ENCODE measurements at places on chromosomes 16 and 17.

DNA sequence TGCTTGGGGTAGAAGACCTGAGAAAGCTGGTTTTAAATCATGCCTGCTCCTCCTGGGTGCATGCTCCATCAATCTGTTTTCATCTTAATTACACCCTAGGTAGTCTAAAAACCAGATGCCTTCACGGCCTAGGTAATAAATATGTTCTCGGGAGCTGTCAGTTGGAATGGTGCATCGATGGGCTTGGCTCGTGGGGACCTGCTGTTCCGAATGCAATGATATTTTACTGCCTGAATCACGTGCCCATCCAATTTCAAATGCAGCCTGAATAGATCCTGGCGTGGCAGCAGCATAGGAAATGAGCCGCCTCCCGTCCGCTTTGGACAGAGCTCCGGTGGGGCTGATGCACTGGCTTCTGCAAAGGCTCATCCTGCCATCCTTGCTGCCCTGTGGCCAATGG lies 18.8 kb upstream of the FAAP100 start:
- H3K27ac ChIP-seq: no peak overlapping the region
- H3K4me3 ChIP-seq: no peak overlapping the region
- H3K4me1 ChIP-seq: no peaks in the 10 kb centered on the region
- no peak for DNase-seq
- H3K27me3 ChIP-seq: no peaks in the 10 kb centered on the region

DNA sequence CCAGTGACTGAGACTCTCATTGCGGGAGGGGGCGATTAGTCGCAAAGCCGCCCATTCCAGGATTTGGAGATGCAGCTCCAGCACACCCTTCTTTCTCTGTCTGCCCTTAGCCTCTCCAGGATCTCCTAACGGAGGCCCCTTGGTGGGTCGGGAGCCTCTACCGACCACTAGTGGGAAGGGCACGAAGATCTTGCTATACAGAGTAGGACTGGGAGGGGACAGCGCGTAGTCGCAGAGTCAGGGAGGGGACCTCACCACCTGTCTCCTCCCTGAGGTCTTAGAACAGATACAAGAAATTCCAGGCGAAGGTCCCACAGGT lies 588 bp upstream of the SMTNL2 start:
- DNase-seq: no peak
- no peaks in the 10 kb centered on the region for H3K36me3 ChIP-seq
- peaks cover 3% of the 10 kb centered on the region for H3K4me1 ChIP-seq
- peak overlapping the region; percentile 56 for H3K4me3 ChIP-seq
- H3K27ac ChIP-seq: no peak overlapping the region

GRCh38 chr17:690361-690760 lies 24.3 kb downstream of the VPS53 start:
- DNase-seq: no peak
- no peak overlapping the region for H3K27ac ChIP-seq
- H3K36me3 ChIP-seq: peaks cover 26% of the 10 kb centered on the region
- H3K4me3 ChIP-seq: no peak overlapping the region

DNA sequence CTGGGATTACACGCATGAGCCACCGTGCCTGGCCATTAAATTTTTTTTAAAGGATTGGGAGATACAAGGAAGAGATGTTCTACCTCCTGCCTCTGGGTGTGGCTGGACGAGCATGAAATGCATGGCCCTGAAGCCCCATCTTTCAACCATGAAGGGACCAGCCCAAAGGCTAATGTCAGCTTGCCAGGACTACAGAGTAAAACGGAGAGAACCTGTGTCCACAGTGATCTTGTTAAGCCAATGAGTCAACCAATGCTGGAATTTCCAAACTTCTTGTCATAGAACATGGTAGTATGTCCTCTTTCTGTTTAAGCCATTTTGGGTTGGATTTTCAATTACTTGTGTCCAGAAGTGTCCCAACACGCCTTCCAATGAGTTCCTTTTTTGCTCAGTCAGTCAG lies 71.3 kb downstream of the RTN4RL1 start:
- DNase-seq: no peak
- no peaks in the 10 kb centered on the region for H3K27me3 ChIP-seq
- H3K27ac ChIP-seq: no peak overlapping the region
- H3K4me3 ChIP-seq: no peak overlapping the region
- no peaks in the 10 kb centered on the region for H3K36me3 ChIP-seq

DNA sequence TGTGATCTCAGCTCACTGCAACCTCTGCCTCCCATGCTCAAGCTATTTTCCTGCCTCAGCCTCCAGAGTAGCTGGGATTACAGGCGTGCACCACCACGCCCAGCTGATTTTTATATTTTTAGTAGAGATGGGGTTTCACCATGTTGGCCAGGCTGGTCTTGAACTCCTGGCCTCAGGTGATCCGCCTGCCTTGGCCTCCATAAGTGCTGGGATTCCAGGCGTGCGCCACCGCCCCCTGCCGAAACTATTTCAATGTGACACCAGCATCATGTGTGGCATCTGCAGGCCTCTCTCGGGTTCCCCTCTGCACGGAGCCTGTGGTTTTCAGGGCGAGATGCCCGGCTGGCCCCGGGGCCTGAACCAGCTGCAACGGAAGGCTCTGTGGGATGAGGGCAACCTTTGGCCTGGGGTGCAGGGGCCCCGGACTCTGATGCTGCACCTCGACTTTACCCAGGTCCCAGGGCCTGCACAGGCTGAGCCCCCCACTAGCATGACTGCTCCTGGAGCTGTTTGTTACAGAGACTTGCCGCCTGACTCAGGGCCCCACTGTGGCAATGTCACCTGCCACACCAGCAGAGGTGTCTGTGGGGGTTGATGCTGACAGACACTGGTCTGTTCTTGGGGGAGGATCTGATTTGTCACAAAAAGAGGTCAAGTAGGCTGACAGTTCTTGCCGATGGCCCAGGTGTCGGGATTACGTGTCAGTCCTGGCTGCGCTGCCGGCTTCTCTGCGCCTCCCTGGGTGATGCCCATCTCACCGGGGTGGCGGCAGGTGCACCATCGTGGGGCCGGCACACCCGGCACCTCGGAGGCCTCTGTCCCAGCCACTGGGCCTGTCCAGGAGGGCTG lies 8.6 kb upstream of the TEX19 start:
- peaks cover 5% of the 10 kb centered on the region for H3K27me3 ChIP-seq
- peak; percentile 49 for DNase-seq
- H3K36me3 ChIP-seq: no peaks in the 10 kb centered on the region
- H3K27ac ChIP-seq: no peak overlapping the region
- H3K4me1 ChIP-seq: peaks cover 7% of the 10 kb centered on the region

- no peak overlapping the region for H3K27ac ChIP-seq
- no peaks in the 10 kb centered on the region for H3K36me3 ChIP-seq
- no peak overlapping the region for H3K4me3 ChIP-seq
- peaks cover 20% of the 10 kb centered on the region for H3K4me1 ChIP-seq
Observed at GRCh38 chr17:1251866-1252608, 18.2 kb upstream of the BHLHA9 start.

- H3K27me3 ChIP-seq: peaks cover 65% of the 10 kb centered on the region
- peak; percentile 86 for DNase-seq
- H3K36me3 ChIP-seq: no peaks in the 10 kb centered on the region
- peak overlapping the region; percentile 88 for H3K27ac ChIP-seq
- H3K4me1 ChIP-seq: peaks cover 53% of the 10 kb centered on the region
Observed at GRCh38 chr17:8118769-8119580, 661 bp upstream of the ALOXE3 start.

DNA sequence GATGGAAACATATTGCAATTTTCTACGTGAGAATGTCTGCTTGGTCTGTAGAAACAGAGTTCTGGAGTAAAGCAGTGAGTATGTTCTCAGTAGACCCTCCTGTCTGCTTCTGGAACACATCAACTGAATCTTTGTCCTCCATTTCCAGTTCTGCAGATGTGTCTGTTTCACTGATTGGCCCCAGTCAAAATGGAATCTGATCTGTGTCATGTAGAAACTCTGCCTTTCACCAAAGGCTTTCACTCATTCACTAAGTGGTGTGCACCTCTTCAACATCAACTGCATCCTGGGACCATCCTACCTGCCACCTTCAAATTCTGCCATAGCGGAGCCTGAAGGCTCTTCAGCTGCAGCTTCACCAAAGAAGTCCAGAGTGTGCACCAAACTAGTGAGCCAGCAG lies 2.8 kb upstream of the ZNF267 start:
- peak overlapping the region; percentile 78 for H3K27ac ChIP-seq
- no peak for DNase-seq
- peaks cover 23% of the 10 kb centered on the region for H3K36me3 ChIP-seq
- no peaks in the 10 kb centered on the region for H3K27me3 ChIP-seq
- H3K4me3 ChIP-seq: no peak overlapping the region
- peaks cover 63% of the 10 kb centered on the region for H3K4me1 ChIP-seq

GRCh38 chr16:61366006-61366405 lies 670.2 kb downstream of the CDH8 start:
- no peak overlapping the region for H3K27ac ChIP-seq
- no peaks in the 10 kb centered on the region for H3K27me3 ChIP-seq
- no peaks in the 10 kb centered on the region for H3K36me3 ChIP-seq
- no peak overlapping the region for H3K4me3 ChIP-seq
- no peak for DNase-seq
- H3K4me1 ChIP-seq: no peaks in the 10 kb centered on the region

DNA sequence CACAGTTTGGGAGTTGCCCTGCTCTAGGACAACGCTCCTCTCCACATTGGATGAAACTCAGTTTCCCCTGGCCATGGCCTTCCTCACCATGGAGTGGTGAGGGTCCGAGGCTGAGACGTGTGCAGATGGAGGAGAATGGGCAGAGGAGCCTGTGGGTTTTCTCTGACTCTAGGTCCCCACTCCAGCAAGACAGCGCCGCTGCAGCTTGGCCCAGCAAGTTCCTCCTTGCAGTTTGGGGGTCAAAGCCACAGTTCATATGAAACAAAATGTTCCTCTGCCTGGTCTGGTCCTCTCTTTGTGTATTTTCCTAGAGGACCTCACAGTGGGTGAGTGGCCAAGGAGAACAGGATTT lies 2.3 kb downstream of the C16orf54 start:
- peaks cover 74% of the 10 kb centered on the region for H3K36me3 ChIP-seq
- peaks cover 83% of the 10 kb centered on the region for H3K4me1 ChIP-seq
- H3K4me3 ChIP-seq: peak overlapping the region; percentile 99
- no peaks in the 10 kb centered on the region for H3K27me3 ChIP-seq

GRCh38 chr17:43745541-43745940 lies 13.1 kb downstream of the SOST start:
- no peak overlapping the region for H3K4me3 ChIP-seq
- no peaks in the 10 kb centered on the region for H3K36me3 ChIP-seq
- H3K27me3 ChIP-seq: peaks cover 33% of the 10 kb centered on the region
- peaks cover 5% of the 10 kb centered on the region for H3K4me1 ChIP-seq
- H3K27ac ChIP-seq: no peak overlapping the region

DNA sequence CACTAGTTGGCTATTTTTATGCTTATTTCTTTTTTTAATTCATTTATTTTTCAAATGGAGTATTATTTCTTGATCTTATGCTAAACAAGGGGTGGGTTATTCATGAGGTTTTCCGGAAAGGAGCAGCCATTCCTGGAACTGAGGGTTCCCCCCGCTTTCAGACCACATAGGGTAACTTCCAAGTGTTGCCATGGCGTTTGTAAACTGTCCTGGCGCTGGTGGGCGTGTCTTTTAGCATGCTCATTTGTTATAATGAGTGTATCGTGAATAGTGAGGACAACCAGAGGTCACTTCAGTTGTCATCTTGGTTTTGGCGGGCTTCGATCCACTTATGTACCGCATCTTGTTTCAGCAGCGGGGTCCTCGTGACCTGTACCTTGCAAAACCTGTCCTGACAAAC lies 29.6 kb upstream of the ASGR2 start:
- no peaks in the 10 kb centered on the region for H3K36me3 ChIP-seq
- H3K4me3 ChIP-seq: no peak overlapping the region
- no peaks in the 10 kb centered on the region for H3K4me1 ChIP-seq
- H3K27me3 ChIP-seq: no peaks in the 10 kb centered on the region

DNA sequence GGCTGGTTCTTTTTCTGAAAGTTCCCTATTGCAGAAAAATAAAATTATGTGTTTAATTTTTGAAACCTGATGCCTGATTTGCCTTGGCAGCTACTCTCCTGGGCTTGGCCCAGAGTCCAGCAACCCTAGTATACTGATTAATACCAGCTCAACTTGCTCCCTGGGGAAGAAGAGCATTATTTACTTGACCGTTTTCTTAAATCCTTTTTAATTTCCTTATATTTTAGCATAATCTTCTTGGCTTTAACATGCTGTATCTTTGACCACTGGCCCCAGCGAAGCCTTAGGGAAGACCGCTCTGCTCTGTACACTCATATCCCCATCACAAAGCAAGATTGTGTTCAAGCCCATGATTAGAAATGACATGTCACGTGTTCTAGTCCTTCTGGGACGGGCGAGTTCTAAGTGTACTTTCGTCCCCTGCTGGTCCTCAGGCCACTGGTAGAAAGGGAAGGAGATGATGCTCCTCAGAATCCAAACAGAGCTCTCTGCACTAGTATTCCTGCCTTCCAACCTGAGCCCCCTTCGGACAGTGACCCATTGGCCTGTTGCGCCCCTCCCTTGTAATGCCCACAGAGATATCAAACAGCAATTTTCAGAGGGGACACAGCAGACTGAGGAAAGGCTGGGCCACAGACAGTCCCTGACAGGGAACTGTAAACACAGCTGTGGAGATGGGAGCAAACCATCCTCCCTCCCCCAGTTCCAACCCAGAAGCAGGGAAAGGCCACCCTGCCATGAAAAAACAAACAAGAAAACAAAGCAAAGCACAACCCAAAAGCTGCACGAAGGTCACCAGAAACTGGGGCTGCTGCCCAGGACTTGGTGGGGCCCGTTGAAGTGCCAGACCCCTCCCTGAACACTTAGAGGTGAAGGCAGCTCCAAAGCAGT lies 4.3 kb upstream of the EZH1 start:
- no peak for DNase-seq
- no peak overlapping the region for H3K4me3 ChIP-seq
- H3K36me3 ChIP-seq: peaks cover 4% of the 10 kb centered on the region
- peaks cover 60% of the 10 kb centered on the region for H3K27me3 ChIP-seq
- H3K4me1 ChIP-seq: peaks cover 9% of the 10 kb centered on the region

DNA sequence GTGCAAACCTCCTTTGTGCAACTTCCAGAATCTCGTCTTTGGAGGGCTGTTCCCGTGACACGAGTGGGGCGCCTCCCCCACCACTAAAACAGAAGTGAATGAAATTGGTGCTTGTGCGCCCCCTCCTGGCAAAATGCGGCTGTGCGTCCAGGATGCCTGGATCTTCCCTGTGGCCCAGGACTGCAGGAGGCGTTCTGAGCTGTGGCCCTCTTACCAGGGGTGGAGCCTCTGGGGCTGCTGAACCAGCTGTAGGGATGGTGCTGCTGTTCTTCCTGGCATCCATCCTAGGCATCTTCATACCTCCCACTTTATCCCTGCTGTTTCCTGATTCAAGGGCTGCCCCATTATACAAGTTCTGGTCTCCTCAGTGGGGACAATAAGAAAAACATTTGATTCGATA lies 18.5 kb upstream of the NAGLU start:
- H3K27ac ChIP-seq: no peak overlapping the region
- no peak overlapping the region for H3K4me3 ChIP-seq
- no peaks in the 10 kb centered on the region for H3K36me3 ChIP-seq
- H3K4me1 ChIP-seq: peaks cover 6% of the 10 kb centered on the region
